Progenitor cell of endocrine pancreas (in vitro differentiated cells): ENCODE measurements at places on chromosomes 12 and 14. TPM values are rescaled to one million over a fixed set of nuclear protein-coding genes. Genes with fewer than 3 reads are reported as not detected.

DNA sequence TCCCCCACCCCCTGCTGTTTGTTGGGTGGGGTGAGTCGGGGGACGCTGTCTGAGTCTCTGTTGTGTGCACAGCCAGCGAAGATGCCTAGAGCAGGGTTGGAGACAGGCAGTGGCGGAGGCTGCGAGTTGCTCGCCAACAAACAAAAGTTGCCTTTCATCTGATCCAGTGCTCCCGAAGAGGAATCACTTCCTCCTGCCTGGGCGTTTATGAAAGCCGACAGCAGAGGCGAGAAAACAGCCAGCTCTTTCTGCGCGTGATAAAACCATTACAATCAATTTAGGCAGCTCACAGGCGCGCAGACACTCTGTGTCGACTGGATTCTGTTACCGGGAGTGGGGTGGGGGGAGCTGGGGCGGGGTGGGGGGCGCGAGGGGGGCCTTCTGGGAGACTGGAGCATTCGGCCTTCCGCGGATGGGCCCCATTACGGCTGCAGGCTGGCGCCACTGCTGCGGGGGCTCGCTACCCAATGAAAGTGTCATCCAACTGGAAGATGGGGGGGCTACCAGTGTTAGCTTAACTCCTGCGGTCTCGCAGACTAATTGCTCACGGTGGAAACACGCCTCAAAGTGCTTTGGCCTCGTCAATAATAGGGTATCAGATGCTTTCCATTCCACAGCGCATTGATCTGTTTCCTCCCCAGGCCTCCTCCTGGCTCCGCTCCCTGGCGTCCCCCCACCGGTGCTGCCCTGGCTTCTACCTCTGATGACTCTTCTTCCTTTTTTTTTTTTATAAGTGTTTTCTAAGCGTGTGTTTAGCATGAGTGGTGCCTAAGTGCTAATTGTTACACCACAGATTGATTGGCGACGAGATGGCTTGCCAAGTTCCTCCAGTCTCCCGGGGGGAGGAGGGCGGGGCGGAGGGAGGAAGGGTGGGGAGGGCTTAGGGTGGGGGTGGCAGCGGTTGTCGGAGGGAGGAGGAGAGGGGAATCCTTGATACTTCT, 678.4 kb downstream of the MED13L start:
- H3K27ac ChIP-seq = peak overlapping the region; percentile 46
- H3K4me3 ChIP-seq = peak overlapping the region; percentile 56
- H3K36me3 ChIP-seq = no peaks in the 10 kb centered on the region
- peaks cover 12% of the 10 kb centered on the region for H3K4me1 ChIP-seq
- peak; percentile 30 for DNase-seq

Gene STAC3
- 6.0 and 6.1 TPM in 2 replicates for total RNA-seq

GRCh38 chr12:82800185-82800584, 113.5 kb downstream of the TMTC2 start:
- no peaks in the 10 kb centered on the region for H3K27me3 ChIP-seq
- DNase-seq = no peak
- H3K4me3 ChIP-seq = no peak overlapping the region
- H3K4me1 ChIP-seq = no peaks in the 10 kb centered on the region

Gene SCNN1A
- 14.3 and 23.1 TPM in 2 replicates for total RNA-seq

DNA sequence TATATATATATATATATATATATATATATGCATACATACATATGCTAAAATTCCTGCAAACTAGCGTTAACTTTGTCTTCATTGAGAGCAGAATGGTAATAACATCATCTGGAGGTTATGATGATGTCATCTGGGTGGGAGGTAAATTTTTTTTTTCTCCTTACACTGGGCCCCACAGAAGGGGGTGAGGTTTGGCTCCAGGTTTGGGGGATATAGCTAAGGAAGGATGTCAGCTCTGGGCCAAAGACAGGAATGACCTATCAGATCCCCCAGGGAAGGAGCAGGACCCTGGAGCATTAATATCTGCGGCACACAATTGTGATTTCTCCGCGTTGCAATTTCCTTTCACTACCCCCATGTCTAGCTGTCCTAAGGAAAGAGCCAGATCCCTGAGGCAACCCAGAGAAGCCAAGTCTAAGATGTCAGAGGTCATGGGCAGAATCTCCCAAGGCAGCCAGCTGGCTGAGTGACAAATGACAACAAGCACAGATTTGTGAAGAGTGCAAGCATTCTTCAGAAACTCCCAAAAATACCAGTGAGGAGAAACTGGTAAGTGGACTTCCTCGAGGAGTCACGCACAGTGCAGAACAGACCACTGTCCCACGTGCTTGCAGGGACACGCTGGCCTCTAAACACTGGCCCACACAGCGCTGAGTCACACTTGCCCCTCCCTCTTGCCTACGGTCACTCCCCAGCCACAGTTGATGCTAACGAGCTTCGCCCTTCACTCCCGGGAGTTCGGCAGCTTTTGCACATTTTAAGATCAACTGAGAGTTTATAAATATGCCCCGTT, 9.9 kb downstream of the UBC start:
- peak overlapping the region; percentile 62 for H3K27ac ChIP-seq
- no peaks in the 10 kb centered on the region for H3K36me3 ChIP-seq
- H3K27me3 ChIP-seq = peaks cover 3% of the 10 kb centered on the region
- H3K4me3 ChIP-seq = no peak overlapping the region
- peaks cover 16% of the 10 kb centered on the region for H3K4me1 ChIP-seq

DNA sequence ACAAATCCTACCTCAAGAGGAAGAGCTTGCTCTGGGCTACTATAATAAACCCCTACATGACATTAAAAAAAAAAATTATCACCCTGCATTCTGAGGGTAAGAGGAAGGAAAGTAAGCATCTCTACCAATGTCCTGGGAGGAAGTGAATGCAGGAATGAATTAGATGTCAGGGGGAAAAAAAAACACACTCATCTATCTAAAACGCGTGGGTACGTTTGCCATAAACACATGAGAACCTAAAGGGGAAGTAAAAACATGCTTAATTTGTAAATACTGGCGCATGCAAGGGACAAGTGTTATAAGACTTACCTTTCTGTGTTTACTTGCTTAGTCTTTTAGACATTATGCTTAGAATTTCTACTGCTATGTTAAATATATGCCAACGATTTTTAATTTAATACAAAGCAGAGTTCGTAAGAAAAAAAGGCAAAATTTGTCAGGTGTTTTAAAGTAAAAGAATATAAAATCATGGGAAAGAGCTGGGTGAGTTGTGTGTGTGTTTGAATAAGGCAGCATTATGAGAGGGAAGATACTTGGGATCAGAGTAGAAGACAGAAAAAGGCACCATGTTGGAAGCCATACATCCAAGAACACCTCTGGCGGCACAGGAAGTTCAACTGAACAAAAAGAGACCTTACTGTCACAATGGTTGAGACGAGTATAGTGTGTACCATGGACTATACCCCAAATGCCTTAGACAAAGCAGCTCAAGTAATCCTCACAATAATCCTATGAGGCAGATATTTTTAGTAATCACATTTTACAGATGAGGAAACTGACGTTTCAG, 1.5 kb downstream of the TMED8 start:
- H3K36me3 ChIP-seq = peaks cover 3% of the 10 kb centered on the region
- H3K4me3 ChIP-seq = peak overlapping the region; percentile 88
- no peaks in the 10 kb centered on the region for H3K27me3 ChIP-seq
- H3K27ac ChIP-seq = peak overlapping the region; percentile 96
- DNase-seq = no peak
- peaks cover 19% of the 10 kb centered on the region for H3K4me1 ChIP-seq

Gene SPTB
- total RNA-seq = 1.1 and 1.7 TPM in 2 replicates

Gene ACSM4
- not detected in 2 replicates for total RNA-seq

GRCh38 chr12:1630133-1630826, 1.2 kb downstream of the WNT5B start:
- H3K4me3 ChIP-seq = peak overlapping the region; percentile 72
- H3K27ac ChIP-seq = peak overlapping the region; percentile 17
- H3K27me3 ChIP-seq = peaks cover 83% of the 10 kb centered on the region
- H3K36me3 ChIP-seq = no peaks in the 10 kb centered on the region
- DNase-seq = no peak

Gene FGF23
- 0.14 and 0.40 TPM in 2 replicates for total RNA-seq

Gene CEBPE
- total RNA-seq = not detected in 2 replicates

Gene HOXC6
- 0.17 and 0.27 TPM in 2 replicates for total RNA-seq

GRCh38 chr14:31300296-31300695, 92.7 kb upstream of the HECTD1 start:
- no peaks in the 10 kb centered on the region for H3K4me1 ChIP-seq
- no peak for DNase-seq
- H3K36me3 ChIP-seq = peaks cover 16% of the 10 kb centered on the region

- H3K36me3 ChIP-seq = no peaks in the 10 kb centered on the region
- DNase-seq = no peak
- H3K4me1 ChIP-seq = no peaks in the 10 kb centered on the region
These were observed 5.0 kb upstream of the MMP19 start for GRCh38 chr12:55847603-55848291.

Gene FGD4
- total RNA-seq = 83.8 and 85.6 TPM in 2 replicates

- H3K36me3 ChIP-seq = no peaks in the 10 kb centered on the region
- H3K27ac ChIP-seq = no peak overlapping the region
- H3K4me1 ChIP-seq = peaks cover 4% of the 10 kb centered on the region
- peaks cover 4% of the 10 kb centered on the region for H3K27me3 ChIP-seq
These were observed 75.8 kb upstream of the COCH start for GRCh38 chr14:30798516-30798915.

GRCh38 chr12:99759444-99759843, 111.9 kb downstream of the GARIN6 start:
- no peaks in the 10 kb centered on the region for H3K27me3 ChIP-seq
- H3K27ac ChIP-seq = no peak overlapping the region
- H3K4me3 ChIP-seq = no peak overlapping the region
- no peaks in the 10 kb centered on the region for H3K36me3 ChIP-seq

- peak; percentile 42 for DNase-seq
- H3K4me1 ChIP-seq = peaks cover 23% of the 10 kb centered on the region
- H3K27me3 ChIP-seq = no peaks in the 10 kb centered on the region
- H3K27ac ChIP-seq = peak overlapping the region; percentile 91
- peak overlapping the region; percentile 85 for H3K4me3 ChIP-seq
- H3K36me3 ChIP-seq = peaks cover 2% of the 10 kb centered on the region
These were observed 713 bp downstream of the FRMD6 start for GRCh38 chr14:51652168-51653078.

- no peaks in the 10 kb centered on the region for H3K36me3 ChIP-seq
- H3K27ac ChIP-seq = no peak overlapping the region
- peaks cover 37% of the 10 kb centered on the region for H3K27me3 ChIP-seq
- H3K4me3 ChIP-seq = no peak overlapping the region
- H3K4me1 ChIP-seq = peaks cover 20% of the 10 kb centered on the region
These were observed 126.1 kb downstream of the KCNK10 start for GRCh38 chr14:88196925-88197324.

Gene SETD1B
- 27.2 and 28.6 TPM in 2 replicates for total RNA-seq

Gene PLA2G1B
- total RNA-seq = 0.60 TPM in 1 of 2 replicates, not detected in the other

GRCh38 chr12:62692884-62693283, 226.3 kb downstream of the MON2 start:
- no peak for DNase-seq
- no peak overlapping the region for H3K4me3 ChIP-seq
- no peaks in the 10 kb centered on the region for H3K4me1 ChIP-seq
- H3K27ac ChIP-seq = no peak overlapping the region
- peaks cover 28% of the 10 kb centered on the region for H3K36me3 ChIP-seq
- H3K27me3 ChIP-seq = no peaks in the 10 kb centered on the region

- no peak for DNase-seq
- peaks cover 30% of the 10 kb centered on the region for H3K36me3 ChIP-seq
- H3K27ac ChIP-seq = no peak overlapping the region
- no peak overlapping the region for H3K4me3 ChIP-seq
These were observed 17.1 kb downstream of the ZFC3H1 start for GRCh38 chr12:71646512-71646911.

Gene B4GALNT1
- 0.73 and 1.1 TPM in 2 replicates for total RNA-seq

Gene LHX5
- 0.41 and 0.78 TPM in 2 replicates for total RNA-seq

Gene OAS2
- total RNA-seq = not detected in 2 replicates

DNA sequence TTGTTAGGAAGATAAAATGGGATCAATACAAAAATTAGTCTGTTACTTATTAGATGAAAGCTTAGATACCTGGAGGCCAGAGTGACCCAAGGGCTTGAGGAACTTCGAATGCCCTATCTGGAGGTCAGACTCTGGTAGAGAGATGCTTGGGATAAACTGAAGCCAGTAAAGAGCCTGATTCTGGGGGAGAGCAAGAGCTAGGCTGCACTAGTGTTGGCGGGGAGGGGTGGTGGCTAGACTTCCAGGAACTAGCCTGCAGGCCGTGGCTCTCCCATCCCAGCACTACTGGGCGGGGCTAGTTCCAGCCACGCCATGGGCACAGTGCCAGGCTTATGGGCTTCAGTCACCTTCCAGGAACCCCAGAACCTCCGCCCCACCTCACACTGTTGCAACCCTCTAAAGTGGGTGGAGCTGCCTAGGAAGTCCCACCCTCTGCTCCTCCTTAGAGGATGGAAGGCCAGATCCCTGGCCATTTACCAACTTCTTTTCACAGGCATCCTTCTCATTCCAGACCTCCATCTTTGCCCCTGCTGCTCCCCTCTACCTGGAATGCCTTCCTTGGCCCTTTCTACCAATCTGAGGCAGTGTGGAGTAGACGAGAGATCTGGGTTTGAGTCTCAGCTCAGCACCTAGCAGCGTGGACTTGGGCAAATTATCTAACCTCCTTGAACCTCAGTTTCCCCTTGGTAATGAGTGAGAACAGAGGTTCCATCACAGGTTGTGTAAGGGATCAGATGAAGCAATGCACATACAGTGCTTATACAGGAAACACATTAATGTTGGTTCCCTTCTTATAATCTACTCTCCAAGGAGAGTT, 6.3 kb upstream of the NFE2 start:
- peaks cover 20% of the 10 kb centered on the region for H3K4me1 ChIP-seq
- H3K4me3 ChIP-seq = no peak overlapping the region
- no peak overlapping the region for H3K27ac ChIP-seq

Gene FAM90A1
- 0.22 TPM in 1 of 2 replicates, not detected in the other for total RNA-seq

GRCh38 chr12:79547735-79548609, 142.8 kb downstream of the PAWR start:
- peaks cover 15% of the 10 kb centered on the region for H3K36me3 ChIP-seq
- DNase-seq = no peak

Gene TRHDE
- 2.0 and 2.7 TPM in 2 replicates for total RNA-seq

Gene HOXC12
- not detected in 2 replicates for total RNA-seq

DNA sequence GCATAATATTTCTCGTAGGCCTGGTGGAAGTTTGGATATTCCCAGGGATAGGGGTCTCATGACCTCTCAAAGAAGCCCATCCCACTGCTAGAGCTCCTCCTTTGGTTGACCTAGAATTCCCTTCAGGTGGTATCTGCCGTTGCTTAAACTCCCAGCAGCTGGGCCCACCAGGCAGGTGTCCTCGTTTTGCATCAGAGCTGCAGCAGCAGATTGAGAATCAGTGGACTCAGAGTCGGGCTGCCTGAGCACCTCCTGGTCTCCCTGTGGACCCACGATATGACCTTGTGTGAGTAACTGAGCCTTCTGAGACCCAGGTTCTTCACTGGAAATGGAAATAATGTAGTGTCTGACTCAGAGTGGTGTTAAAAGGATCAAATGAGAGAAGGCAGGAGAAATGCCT, 132.7 kb downstream of the PAPOLA start:
- no peak overlapping the region for H3K4me3 ChIP-seq
- DNase-seq = no peak
- peaks cover 6% of the 10 kb centered on the region for H3K27me3 ChIP-seq
- H3K4me1 ChIP-seq = no peaks in the 10 kb centered on the region
- H3K36me3 ChIP-seq = no peaks in the 10 kb centered on the region
- no peak overlapping the region for H3K27ac ChIP-seq

Gene HNF1A
- 13.7 and 15.1 TPM in 2 replicates for total RNA-seq

Gene PPP4R4
- total RNA-seq = 12.8 and 13.5 TPM in 2 replicates

GRCh38 chr12:121282072-121282742, 14.3 kb downstream of the CAMKK2 start:
- H3K36me3 ChIP-seq = peaks cover 17% of the 10 kb centered on the region
- no peak for DNase-seq
- peak overlapping the region; percentile 69 for H3K27ac ChIP-seq
- H3K27me3 ChIP-seq = no peaks in the 10 kb centered on the region
- no peak overlapping the region for H3K4me3 ChIP-seq
